Adrenal gland (tissue), 19 donors: ENCODE measurements at places on chromosomes 2 and 18. TPM values are rescaled to one million over a fixed set of nuclear protein-coding genes. Genes with fewer than 3 reads are reported as not detected.

DNA sequence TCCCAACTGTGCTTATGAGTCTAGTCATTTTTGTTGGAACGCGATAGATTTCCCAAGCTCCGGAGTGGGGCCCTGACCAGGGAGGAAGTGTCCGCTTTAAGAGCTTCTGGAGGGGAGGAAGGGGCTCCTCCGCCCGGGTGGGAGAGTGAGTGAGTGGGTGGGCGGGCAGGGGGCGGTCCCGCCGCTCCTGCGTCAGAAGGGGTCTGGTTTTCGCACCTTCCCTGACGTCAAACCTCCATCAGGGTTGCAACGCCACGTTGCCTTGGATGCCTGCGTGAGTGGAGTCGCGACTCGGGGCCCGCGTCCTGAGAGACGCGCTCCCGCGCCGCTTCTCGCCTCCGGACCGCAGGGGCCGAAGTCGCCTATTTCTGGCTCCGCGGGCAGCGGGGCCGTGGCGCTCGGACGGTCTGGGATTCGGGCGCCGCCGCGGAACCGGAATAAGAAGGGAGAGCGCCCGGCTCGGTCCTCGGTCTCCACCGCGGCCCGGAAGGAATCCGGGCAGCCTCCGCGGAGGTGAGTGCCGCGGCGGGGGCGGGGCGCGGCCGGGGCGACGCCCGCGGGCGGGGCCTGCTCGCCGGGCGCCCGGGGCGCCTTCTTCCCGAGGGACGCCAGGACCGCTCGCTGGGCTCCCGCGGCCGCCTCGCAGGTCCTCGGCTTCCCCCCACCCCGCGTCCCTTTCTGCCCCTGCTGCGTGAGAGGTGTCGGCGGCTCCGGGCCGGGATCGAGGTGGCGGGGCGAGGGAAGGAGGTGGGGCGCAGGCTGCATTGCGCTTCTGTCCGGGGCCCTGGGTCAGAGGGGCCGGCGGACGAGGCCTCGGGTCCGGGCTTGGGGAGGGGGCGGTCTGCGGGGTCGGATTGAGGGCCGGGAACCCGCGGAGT is at the start of gene ZDBF2:
TSS of gene ZDBF2 (plus strand) at position 230 of the 878 bp plus-strand sequence. CDS start 7,187 bp downstream, outside the sequence.
- peak within 1 kb of the TSS; percentile 23 for H3K4me3 ChIP-seq
- peaks cover 20% of the 10 kb centered on the region for H3K27me3 ChIP-seq
- no peaks in the 10 kb centered on the region for H3K4me1 ChIP-seq
- peak within 1 kb of the TSS; percentile 85 for H3K27ac ChIP-seq
- no peaks in the 10 kb centered on the region for H3K36me3 ChIP-seq
- peak; percentile 52 for DNase-seq

DNA sequence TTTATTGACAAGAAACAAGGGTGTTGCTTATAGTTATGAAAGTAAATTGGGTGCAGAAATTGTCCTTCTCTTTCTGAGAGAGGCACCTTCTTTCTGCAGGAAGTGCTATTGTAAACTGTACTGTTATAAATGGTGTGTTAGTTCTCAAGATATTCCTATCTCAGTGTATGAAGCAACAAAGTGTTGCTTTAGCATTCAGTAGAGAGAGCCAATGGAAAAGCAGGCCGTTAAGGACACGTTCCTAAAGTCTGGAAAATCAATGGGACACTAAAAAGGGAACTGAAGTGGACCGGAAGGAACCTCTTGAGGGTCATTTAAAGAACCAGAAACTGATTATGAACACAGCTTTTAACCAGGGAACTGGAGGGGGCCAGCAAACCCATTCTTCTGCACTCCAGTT is 510.0 kb upstream of the ZEB2 start:
- no peak overlapping the region for H3K27ac ChIP-seq
- DNase-seq, result no peak
- H3K36me3 ChIP-seq, result no peaks in the 10 kb centered on the region

DNA sequence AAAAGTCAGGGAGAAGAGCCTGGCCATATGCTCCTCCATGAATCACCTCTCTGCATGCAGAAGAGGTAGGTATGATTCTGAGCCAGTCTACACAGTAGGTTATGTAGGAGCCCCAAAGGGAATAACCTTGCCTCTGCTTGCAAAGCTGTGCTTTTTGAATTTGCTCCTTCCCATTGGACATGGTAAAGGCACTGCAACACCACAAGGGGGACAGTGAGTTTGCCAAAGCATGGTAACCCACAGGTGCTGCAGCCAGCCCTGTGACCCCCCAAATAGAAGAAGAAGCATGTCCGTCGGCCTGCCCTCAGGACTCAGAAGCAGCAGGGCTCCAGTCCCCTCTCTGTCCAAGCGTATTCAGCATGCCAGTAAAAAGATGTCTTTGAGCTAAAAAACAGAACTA is 51.0 kb upstream of the BCL2L11 start:
- H3K4me1 ChIP-seq, result no peaks in the 10 kb centered on the region
- H3K27ac ChIP-seq, result no peak overlapping the region
- DNase-seq, result no peak
- H3K27me3 ChIP-seq, result no peaks in the 10 kb centered on the region
- no peak overlapping the region for H3K4me3 ChIP-seq
- no peaks in the 10 kb centered on the region for H3K36me3 ChIP-seq

DNA sequence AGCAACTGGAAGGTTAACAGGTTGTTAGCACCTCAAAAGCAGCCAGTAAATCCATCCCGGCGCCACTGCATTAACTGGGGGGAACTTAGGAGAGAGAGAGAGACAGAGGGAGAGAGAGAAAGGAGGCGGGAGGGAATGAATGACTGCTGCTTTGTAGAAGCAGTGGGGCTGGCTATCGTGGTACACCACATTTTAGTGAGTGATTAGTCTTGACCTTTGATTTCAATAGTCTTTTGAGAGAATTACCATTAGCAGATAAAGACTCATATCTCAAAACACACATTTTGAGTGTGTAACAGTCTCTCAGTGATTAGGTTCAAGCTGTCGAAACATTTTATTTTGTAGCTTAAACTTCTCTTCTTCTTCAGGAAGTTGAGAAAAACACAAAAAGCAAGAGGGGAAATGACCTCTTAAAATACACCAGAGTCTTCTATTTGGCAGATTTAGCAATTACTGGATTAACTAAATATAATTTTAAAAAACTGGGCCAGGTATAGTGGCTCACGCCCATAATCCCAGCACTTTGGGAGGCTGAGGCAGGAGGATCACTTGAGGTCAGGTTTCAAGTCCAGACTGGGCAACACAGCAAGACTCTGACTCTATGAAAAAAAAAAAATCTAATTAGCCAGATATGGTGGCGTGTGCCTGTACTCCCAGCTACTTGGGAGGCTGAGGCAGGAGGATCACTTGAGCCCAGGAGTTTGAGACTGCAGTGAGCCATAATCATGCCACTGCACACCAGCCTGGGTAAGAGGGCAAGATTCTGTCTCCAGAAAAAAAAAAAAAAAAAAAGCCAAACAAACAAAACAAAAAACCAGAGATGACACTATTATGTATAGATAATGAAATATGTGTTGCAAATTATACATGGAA is 22.0 kb upstream of the PNO1 start:
- no peak overlapping the region for H3K27ac ChIP-seq
- no peaks in the 10 kb centered on the region for H3K4me1 ChIP-seq
- DNase-seq, result no peak
- no peak overlapping the region for H3K4me3 ChIP-seq
- H3K27me3 ChIP-seq, result no peaks in the 10 kb centered on the region

- DNase-seq, result no peak
- no peak overlapping the region for H3K27ac ChIP-seq
- H3K4me1 ChIP-seq, result no peaks in the 10 kb centered on the region
- no peak overlapping the region for H3K4me3 ChIP-seq
- H3K27me3 ChIP-seq, result no peaks in the 10 kb centered on the region
Measured at GRCh38 chr18:77337604-77338003, 88.0 kb downstream of the GALR1 start.

DNA sequence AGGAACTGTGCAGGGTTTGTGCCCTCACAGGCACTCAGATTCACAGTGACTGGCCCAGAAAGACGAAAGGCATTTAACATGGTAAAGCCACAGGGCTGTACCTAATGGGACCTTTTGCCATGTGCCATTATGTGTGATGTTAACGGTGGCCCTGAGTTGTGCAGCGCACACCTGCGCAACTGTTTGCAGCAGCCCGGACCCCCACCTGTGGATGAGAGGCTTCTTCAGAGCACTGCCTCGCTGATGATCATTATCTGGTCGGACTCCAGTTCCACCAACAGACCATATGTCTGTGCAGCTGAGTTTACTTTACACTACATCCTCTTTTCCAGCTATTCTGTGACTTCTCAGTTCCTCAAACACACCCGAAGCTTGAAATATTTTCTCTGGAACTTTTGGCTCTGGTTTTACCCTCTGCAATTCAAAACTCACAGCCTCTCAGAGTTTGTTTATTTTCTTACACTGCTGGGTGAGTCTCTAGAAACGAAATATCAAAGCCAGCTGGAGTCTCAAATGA is 35.6 kb upstream of the UBE2F start:
- no peaks in the 10 kb centered on the region for H3K36me3 ChIP-seq
- H3K4me1 ChIP-seq, result no peaks in the 10 kb centered on the region
- no peak overlapping the region for H3K27ac ChIP-seq
- no peak for DNase-seq
- no peaks in the 10 kb centered on the region for H3K27me3 ChIP-seq

DNA sequence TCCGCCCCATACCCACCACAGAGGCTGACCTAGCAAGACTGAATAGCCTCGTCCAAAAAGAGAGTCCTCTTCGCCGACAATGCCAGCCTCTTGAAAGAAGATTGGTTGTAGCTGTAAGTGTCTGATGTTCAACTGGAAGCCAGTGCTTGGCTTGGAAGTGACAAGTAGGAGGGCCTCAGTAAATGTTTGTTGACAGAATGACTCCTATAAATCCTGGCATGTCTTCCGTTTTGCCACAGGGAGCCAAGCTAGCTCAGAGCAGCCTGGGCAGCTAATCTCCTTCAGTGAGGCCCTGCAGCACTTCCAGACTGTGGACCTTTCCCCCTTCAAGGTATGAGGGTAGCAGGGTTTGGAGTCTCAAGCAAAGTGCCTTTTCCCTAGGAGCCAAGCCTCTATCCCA is 14.9 kb downstream of the ELMOD3 start:
- no peak overlapping the region for H3K27ac ChIP-seq
- H3K36me3 ChIP-seq, result no peaks in the 10 kb centered on the region
- H3K27me3 ChIP-seq, result no peaks in the 10 kb centered on the region
- H3K4me3 ChIP-seq, result no peak overlapping the region
- H3K4me1 ChIP-seq, result peaks cover 8% of the 10 kb centered on the region
- DNase-seq, result no peak

DNA sequence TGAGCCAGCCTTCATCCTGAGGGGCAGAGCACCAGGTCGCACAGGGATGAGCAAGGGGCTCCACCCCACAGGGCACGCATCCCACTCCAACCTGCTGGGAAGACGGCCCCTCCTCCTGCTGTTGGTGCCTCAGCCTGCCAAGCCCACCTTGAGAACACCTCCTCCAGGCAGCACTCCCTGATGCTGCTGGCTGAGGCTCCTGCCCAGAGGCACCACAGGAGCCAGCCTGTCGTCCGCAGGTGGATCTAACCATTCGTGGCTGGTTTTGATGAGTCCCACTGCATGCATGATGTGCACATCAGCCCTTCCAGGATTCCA is 58.4 kb downstream of the BIN1 start:
- no peaks in the 10 kb centered on the region for H3K27me3 ChIP-seq
- H3K27ac ChIP-seq, result no peak overlapping the region
- H3K4me3 ChIP-seq, result no peak overlapping the region
- no peak for DNase-seq
- peaks cover 16% of the 10 kb centered on the region for H3K36me3 ChIP-seq
- peaks cover 12% of the 10 kb centered on the region for H3K4me1 ChIP-seq

DNA sequence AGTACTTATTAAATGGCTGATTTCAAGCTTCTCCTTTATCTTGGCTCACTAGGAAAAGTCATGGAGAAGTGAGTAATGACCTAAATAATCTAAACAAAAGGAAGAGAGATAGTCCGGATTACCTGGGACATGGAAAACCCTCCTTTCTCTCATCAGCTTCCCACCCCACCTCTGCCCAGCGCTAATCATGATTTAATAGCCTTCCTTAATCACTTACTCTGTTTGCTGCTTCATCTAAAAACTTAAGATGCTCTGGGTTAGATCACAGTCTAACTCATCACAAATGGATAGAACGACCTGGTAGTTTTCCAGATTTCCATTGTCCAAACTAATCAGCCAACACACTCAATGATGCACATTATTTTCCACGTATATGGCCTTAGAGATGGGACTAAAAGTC is 87.8 kb upstream of the THOC1 start:
- H3K27me3 ChIP-seq, result no peaks in the 10 kb centered on the region
- DNase-seq, result no peak
- no peaks in the 10 kb centered on the region for H3K4me1 ChIP-seq
- no peak overlapping the region for H3K4me3 ChIP-seq

DNA sequence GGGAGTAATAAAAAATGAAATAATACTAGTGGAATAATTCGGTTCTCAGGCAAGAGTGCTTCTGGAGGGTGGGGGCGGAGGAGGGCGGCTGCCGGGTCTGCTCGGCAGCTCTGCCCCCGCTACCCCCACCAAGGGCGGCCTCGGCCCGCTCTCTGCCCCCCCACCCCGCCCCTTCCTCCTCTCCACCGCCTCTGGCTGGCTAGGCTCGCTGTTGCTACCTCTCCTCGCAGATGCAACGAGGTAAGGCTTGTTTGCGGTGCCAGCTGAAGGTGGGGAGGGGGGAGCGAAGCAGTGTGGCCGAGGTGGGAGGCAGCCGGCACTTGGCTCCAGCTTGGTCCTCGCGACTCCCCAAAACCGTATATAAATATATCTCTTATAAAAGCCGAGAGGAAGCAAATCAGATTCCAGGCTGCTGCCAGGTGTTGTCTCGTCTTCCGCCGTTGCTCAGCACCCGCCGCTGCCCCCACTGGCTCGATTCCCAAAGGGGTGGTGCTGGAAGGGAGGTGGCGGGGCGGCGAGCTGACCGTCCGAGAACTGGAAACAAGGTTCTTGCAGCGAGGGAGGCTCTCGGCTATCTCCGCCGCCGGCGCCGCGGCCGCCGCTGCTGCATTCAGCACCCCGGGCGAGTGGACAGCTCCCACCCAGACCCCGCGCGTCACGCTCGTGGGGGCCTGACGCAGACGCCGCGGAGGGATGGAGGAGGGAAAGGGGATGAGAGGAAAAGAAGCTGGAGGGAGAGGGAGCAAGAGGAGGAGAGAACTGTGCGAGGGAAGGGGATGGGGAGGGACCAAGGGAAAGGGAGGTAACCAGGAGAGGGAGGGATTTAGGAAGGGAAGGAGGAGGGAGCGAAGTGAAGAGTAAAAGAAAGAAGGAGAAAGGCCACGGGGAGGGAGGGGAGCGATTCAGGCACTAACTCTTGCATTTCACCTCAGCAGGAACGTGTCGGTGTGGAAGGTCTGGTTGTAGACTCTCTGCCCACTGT is at the start of gene MARCHF4:
TSS of gene MARCHF4 (minus strand) at position 763 of the 982 bp plus-strand sequence. CDS start 2,223 bp downstream, outside the sequence.
- peaks cover 16% of the 10 kb centered on the region for H3K4me1 ChIP-seq
- H3K4me3 ChIP-seq, result peak within 1 kb of the TSS; percentile 47
- no peaks in the 10 kb centered on the region for H3K36me3 ChIP-seq
- peak; percentile 83 for DNase-seq
- no peak within 1 kb of the TSS for H3K27ac ChIP-seq

FRZB gene
- total RNA-seq, result 0.50 TPM

PIKFYVE gene
- total RNA-seq, result 36.5 TPM

ALMS1 gene
- 11.4 TPM for total RNA-seq

TEKT4 gene
- total RNA-seq, result not detected

ALLC gene
- total RNA-seq, result 0.47 TPM
